ENCODE measurements at places on chromosomes 1 and 21.

DNA sequence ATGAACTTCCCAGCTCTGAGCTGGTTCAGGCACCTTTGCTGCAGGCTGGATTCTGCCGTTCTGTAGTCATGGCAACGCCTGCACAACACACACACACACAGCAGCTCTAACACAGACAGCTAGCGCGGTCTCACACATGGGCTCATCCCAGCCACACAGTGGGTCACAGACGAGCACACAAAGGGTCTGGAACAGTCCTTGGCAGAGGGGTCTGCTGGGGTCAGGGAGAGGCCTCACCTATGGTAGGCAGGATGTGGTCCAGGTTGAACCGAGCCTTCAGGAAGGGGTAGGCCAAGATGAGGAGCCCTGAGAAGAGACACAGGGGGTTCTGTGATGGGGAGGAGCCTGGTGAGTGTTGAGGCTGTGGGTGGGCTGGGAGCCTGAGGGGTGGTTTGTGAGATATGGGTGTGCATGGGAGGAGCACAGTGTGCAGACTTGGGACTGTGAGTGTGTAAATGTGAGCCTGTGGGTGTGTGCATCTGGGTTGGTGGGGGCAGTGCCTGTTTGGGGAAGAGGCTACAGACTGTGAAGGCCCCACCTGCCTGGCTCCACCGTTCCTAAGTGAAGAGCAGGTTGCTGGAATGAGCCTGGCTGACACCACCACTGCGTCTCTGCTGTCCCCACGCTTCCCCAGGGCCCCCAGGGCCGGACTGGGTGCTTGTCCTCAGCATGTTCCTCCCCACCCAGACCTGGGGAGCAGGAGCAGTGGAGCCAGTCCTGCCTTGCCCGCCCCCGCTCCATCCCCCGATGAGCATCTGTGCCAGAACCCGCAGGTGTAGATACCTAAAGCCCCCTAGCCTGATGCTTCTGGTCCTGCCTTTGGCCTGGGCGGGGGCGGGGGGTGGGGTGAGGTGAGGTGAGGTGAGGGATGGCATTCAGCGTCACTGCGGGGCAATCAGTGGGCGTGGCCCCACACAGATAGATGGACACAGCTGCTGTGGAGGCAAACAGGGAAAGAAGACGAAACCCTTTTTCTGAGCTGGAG is 1.5 kb downstream of the KNCN start:
- DNase-seq, result peak; percentile 2

- no peak for DNase-seq
Observed at GRCh38 chr1:204752688-204753040, 67.1 kb upstream of the LRRN2 start.

DNA sequence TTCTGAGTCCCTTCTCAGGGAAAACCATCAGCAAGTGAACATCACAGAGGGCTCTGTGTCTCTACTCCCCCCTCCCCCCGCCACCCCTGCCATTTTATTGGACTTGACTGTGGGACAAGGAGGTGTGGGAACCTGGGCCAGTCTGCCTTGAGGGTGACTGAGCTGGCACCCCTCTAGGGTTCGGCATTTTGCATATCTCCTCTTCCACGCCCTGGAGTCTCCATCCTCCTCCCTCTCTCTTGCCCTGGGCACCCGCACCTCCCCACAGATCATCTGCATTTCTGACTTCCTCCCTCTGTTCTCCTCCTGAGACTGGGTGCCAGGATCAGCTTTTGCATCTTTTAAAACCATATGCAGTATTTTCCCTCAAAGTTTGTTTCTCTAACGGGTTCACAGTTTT is 107.1 kb upstream of the ERRFI1 start:
- no peak for DNase-seq

- no peak for DNase-seq
Observed at GRCh38 chr1:17212487-17213121, 7.7 kb downstream of the PADI1 start.

DNA sequence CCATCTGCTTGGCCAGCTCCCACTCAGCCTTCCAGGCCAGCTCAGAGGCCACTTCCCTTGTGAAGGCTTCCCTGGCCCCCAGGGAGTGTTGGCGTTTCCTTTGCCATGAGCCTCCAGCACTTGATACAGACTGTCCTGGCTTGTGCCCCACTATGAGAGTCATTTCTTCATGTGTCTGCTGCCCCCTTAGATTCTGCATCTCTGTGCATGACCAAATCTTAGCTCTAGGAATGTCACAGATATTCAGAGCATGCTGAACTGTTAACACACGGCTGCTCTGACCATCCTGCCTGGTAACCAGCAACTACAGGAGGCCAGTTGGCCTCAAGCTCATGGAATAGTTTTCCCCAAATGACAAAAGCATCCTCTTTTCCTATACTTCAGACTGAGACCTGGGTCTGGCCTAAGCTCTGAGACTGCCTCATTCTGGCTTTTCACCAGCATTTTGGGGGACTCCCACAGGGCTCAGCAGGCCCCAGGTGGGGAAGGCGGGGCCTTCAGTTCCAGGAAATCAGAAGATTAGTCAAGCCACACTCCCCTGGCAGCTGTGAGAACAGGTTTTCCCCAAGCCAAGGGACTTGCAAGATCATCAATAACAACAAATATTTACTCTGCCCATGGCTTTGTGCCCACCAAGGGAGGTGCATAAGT is 182.6 kb upstream of the EDN2 start:
- DNase-seq, result no peak

DNA sequence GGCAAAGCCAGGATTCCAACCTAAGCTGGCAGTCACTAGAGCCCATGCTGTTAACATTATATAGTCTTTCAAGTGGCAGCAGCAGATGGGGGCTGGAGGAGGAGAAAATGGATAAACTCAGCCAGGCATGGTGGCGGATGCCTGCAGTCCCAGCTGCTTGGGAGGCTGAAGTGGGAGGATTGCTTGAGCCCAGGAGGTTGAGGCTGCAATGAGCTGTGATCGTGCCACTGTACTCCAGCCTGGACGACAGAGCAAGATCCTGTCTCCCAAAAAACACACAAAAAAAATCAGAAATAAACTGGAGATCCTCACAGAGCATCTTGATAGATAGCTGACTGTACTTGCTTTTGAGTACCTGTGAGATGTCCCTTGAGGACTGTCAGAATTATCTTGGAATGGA is 13.4 kb upstream of the WDR26 start:
- no peak for DNase-seq

DNA sequence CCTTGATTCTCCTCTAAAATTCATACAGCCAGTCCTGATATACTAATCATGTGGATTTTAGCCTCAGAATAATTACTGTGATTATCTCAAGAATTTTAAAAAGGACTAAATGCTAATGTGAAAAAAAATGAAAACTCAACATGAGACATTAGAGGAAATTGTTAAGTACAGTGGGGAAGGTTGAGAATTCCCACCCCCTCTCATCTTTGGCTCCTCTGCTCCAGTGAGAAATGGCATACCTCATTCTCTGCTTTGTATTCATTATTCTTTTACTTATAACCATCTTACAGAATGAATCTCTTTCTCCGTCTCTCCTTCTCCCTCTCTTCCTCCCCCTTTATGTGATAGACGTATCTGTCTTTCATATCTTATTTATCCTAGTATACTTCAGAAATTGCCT is 70.9 kb downstream of the DIRAS3 start:
- DNase-seq, result no peak

GRCh38 chr1:183806675-183807074 is 1.8 kb downstream of the RGL1 start:
- no peak for DNase-seq

- peak; percentile 55 for DNase-seq
Observed at GRCh38 chr1:18542351-18542750, 61.6 kb downstream of the KLHDC7A start.

DNA sequence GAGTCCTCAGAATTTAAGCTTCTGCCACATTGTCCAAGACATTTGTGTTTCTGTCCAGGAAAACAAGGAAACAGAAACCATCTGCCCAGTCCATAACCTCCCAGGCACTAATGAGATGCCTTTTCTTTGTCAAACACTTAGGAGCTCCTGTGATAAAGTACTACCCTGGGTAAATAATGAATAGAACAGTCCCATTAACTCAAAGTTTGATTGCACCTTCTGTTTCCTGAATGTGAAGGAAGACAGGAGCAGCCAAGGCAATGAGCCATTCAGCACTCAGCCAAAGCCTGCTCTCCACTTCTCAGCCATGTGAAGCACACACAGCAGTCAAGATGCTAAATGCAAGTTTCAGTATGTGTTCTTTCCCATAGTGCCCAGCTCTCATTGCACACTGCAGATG is 199.8 kb downstream of the SEC16B start:
- DNase-seq, result peak; percentile 64

- no peak for DNase-seq
Observed at GRCh38 chr1:8870616-8871538, 7.6 kb downstream of the ENO1 start.

- no peak for DNase-seq
Observed at GRCh38 chr1:45259053-45259452, 52.6 kb upstream of the ZSWIM5 start.

DNA sequence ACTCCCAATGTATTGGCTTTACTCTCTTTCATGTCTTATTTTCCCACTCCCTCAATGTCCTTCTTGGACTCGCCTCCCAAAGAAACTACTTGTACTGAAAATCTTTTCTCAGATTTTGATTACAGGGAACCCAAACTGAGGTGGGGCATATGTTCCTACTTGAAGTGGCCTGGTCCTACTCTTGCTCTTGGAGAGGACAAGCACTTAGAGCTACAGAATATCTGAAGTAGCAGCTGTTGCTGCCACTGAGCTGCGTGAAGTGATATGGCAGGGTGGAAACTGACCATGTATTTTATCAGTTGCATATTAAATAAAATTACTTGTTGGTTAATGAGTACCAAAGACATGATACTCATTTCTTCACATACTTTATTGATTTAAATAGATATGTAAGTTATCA is 129.5 kb downstream of the TSEN15 start:
- DNase-seq, result no peak

- DNase-seq, result no peak
Observed at GRCh38 chr1:84724128-84724860, 34.0 kb upstream of the SSX2IP start.

DNA sequence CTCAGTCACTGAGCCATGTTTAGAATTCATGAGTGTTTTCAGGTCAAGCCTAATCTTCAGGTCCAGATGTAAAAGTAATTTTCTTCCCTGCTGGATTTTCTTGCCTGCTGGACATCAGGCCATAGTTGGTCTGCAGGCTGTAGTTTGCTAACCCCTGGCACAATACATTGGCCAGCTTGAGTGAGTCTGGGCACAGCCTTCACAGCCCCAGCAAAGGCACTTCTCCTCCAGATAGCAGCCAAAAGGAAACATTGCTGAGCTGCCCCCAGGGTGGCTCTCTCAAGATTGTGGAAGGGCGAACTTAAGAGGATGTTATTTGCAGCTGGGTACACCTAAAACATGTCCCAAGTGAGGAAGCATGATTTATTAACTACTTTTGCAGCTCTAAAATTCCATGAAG is 126.8 kb downstream of the PIK3R3 start:
- no peak for DNase-seq

Data from NCI-H1092 treated with DMSO at 0.1 percent for 48 hours (cell line).